ENCODE measurements at places on chromosomes 5 and 9. TPM values are rescaled to one million over a fixed set of nuclear protein-coding genes. Genes with fewer than 3 reads are reported as not detected.

- no peak for DNase-seq
Observed at GRCh38 chr9:86347991-86348390, 6.2 kb downstream of the TUT7 start.

The TOR4A gene
- 43.5 TPM for total RNA-seq

The NAA35 gene
- 14.3 TPM for total RNA-seq

- no peak for DNase-seq
Observed at GRCh38 chr5:168810641-168811040, 231.5 kb upstream of the PANK3 start.

DNA sequence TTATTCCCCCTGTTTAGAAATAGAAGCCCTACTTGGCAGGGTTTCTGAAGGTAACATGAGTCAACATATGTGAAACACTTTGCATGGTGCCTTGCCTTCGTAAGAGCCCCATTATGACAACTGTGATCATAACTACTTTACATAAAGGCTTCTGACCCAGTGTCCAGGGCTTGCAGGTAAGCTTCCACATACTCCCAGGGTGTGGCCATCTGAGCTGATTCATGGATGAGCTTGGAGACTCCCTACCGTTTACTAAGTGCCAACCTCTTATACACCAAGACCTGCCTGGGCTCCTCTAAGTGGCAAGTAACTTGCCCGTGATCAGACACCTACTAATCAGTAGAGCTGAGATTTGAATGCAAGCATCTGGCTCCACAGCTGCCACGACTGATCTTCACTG is 62.8 kb upstream of the C5orf58 start:
- no peak for DNase-seq

The NTRK2 gene
- total RNA-seq: 12.6 TPM

DNA sequence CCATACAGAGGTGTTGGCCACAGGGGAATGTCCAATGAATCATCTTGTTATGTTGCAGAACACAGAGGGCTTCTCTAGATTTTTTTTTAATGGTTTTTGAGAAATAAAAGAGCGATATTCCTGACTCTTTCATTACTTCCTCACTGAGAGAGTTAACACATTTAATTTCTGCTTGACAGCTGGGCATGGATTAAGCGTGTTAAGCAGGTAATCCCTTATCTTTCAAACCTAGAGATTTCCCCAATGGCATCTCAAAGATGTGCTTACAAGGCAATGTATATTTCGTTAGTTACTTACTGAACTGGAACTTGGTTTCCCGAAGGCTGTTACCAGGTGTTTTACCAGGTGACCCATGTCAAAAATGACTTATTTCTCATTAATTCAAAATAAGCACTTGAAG is 21.8 kb upstream of the ADCY2 start:
- no peak for DNase-seq

Data from thoracic aorta (tissue), 2 donors.